Activated CD4-positive, alpha-beta memory T cell treated with anti-CD3 and anti-CD28 coated beads for 36 hours (primary cell): ENCODE measurements at places on chromosomes 2 and 18. TPM values are rescaled to one million over a fixed set of nuclear protein-coding genes. Genes with fewer than 3 reads are reported as not detected.

DNA sequence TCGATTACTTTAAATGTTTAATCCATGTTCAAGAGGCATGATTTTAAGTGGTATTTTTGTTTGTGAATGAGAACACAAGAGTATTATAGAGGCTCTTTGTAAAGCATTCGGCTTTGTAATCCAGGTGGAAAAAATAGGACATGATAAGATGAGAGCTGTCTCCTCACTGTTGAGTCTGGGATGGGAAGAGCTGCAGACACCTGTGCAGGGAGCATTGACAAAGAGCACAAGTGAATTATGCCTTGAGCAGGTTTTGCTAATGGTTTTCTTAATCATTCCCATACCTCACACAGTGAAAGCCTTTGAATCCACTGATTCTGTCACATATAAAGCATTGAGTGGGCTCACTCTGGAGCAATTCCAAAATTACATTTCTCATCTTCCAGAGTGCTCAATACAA lies 9.6 kb downstream of the COL6A3 start:
- H3K27ac ChIP-seq = no peak overlapping the region
- no peak overlapping the region for H3K4me3 ChIP-seq
- DNase-seq = no peak
- no peaks in the 10 kb centered on the region for H3K4me1 ChIP-seq
- H3K27me3 ChIP-seq = no peaks in the 10 kb centered on the region
- no peaks in the 10 kb centered on the region for H3K36me3 ChIP-seq

- H3K36me3 ChIP-seq = no peaks in the 10 kb centered on the region
- H3K4me3 ChIP-seq = no peak overlapping the region
- DNase-seq = no peak
- H3K27ac ChIP-seq = no peak overlapping the region
- H3K27me3 ChIP-seq = no peaks in the 10 kb centered on the region
These were observed 14.3 kb upstream of the GPD2 start for GRCh38 chr2:156421851-156422250.

- H3K4me3 ChIP-seq = no peak overlapping the region
- H3K36me3 ChIP-seq = no peaks in the 10 kb centered on the region
- no peak overlapping the region for H3K27ac ChIP-seq
- DNase-seq = no peak
These were observed 21.9 kb downstream of the CDK15 start for GRCh38 chr2:201828220-201828619.

DNA sequence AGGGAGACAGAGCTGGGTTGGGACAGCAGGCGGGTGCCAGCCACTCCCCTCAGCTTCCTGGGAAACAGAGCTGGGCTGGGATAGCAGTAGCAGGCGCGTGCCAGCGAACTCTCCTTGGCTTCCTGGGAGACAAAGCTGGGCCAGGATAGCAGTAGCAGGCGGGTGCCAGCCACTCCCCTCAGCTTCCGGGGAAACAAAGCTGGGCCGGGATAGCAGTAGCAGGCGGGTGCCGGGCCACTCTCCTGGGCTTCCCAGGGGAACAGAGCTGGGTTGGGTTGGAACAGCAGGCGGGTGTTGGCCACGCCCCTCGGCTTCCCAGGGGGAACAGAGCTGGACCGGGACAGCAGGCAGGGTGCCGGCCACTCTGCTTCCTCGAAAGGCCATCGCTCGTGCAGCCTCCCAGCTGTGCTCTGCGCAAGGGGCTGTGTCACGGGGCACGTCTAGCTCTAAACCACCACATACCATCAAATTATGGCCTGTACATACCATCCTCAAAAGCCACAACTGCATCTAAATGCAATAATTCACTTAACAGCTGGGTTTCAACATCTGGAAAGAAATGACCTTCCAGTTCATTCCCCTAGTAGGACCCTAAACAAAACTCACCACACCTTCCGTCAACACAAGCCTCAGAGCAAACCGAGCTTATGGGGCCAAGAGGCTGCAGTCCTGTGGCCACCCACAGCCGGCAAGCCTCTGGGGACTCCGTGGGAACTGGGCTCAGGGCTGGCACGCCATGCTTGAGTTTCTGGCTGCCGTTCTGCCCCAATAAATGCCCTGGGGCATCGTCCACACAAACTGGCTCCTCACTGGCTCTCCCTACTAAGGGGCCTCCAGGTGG lies 228.3 kb downstream of the TWIST2 start:
- DNase-seq = no peak
- H3K4me1 ChIP-seq = no peaks in the 10 kb centered on the region
- no peaks in the 10 kb centered on the region for H3K27me3 ChIP-seq
- peaks cover 28% of the 10 kb centered on the region for H3K36me3 ChIP-seq

Gene QPCT
- 0.43 TPM for total RNA-seq
